AG10803 (cell line): ENCODE measurements at places on chromosomes 12 and 14.

GRCh38 chr14:43090380-43090779 lies 1416.7 kb downstream of the FSCB start:
- no peak for DNase-seq

DNA sequence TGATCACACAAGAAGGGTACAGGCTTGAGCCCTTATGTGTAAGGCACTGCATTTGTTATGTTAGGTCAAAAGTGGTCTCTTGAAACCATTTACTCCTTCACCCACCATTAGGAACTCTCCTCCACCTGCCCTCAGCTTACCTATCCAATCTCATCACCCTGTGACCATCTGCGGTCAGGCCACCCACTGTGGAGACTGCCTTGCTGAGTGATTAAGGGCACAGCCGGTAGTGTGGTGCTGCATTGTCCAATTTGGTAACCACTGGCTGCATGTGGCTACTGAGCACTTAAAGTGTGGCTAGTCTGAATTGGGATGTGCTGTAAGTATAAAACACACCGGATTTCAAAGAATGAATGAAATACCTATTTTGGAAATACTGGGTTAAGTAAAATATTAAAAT lies 177.1 kb upstream of the PARP11 start:
- DNase-seq = no peak

- no peak for DNase-seq
Observed at GRCh38 chr12:26345471-26346003, 150.2 kb downstream of the SSPN start.

DNA sequence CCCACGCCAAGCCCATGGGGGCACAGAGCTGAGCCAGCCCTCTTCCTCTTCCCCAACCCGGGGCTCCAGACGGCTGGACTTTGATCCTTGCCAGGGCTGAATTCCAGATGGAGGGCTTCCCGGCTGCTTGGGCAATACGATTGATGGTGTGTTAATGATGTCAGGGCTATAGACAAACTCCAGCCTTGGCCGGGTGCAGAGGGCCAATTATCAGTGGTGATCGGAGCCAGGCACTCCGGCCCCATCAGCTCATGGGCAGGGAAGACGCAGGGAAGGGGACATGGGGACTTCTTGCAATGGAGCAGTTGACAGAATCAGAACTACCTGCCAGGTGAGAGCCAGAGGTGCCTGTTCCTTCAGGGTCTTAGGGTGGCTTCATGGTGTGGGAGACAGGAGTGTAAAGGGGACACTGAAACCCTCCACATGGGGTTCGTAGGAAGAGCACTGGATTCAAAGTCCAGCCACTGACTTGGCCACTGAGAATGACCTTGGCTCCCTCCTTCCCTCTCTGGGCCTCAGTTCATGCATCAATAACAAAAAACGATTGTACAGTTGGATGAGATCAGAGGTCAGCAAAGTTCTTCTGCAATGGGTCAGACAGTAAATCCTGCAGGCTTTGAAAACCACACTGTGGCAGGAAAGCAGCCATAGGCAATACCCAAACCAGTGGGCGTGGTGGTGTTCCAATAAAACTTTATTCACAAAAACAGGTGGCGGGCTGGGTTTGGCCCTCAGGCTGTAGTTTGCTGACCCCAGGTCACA lies 333.7 kb downstream of the MED13L start:
- peak; percentile 26 for DNase-seq

DNA sequence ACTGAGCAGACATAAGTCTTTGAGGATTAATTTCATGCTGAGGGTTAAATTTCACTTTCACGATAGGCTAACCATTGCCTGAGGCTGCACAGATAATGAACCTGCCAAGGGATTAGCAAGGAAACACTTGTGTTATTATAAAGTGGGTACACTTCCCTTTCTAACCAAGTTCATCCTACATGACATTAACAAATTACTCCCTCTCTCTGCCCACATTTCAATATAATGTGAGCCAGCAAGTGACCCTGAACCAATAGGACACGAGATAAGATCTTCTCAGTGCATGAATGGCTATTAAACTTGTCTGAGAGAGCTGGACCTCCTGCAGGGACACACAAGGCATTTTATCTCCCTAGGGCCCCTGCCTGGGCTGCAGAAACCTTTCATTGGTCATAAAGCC lies 173.5 kb downstream of the PAX9 start:
- no peak for DNase-seq

GRCh38 chr14:68377459-68377858 lies 415.4 kb downstream of the ZFP36L1 start:
- peak; percentile 76 for DNase-seq

GRCh38 chr12:108432423-108433121 lies 82.5 kb upstream of the FICD start:
- no peak for DNase-seq

- DNase-seq = no peak
Observed at GRCh38 chr12:64600164-64600561, 10.1 kb upstream of the RASSF3 start.

- peak; percentile 76 for DNase-seq
Observed at GRCh38 chr12:75816897-75817296, 214.7 kb downstream of the PHLDA1 start.

DNA sequence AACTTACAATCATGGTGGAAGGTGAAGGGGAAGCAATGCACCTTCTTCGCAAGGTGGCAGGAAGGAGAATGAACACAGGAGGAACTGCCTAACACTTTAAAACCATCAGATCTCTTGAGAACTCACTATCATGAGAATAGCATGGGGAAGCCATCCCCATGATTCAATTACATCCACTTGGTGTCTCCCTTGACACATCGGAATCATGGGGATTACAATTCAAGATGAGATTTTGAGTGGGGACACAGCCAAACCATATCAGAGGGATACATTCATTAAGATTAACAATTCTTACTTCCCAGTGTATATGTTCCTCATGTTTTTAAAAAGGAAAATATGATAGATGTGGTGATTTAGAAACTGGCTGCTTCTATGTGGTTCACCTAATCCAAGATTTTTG lies 117.9 kb downstream of the PDE3A start:
- DNase-seq = peak; percentile 34

DNA sequence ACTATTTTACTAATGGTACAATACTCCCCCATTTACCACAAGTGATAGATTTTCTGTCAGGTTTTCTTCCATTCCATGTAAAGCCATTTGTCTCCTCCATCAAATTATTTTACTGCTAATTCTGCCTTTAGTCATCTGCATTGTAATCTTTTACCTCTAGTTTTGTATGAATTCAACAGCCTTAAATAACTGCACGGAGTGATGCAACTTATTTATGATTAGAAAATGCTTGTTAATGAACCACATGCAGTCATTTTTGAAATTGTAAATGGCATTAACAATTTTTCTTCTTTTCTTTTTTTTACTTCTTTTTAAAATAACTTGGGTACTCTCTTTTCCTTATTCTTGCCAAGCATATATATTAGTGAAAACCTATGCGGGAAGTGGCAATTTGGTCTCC lies 71.5 kb downstream of the RESF1 start:
- DNase-seq = no peak

DNA sequence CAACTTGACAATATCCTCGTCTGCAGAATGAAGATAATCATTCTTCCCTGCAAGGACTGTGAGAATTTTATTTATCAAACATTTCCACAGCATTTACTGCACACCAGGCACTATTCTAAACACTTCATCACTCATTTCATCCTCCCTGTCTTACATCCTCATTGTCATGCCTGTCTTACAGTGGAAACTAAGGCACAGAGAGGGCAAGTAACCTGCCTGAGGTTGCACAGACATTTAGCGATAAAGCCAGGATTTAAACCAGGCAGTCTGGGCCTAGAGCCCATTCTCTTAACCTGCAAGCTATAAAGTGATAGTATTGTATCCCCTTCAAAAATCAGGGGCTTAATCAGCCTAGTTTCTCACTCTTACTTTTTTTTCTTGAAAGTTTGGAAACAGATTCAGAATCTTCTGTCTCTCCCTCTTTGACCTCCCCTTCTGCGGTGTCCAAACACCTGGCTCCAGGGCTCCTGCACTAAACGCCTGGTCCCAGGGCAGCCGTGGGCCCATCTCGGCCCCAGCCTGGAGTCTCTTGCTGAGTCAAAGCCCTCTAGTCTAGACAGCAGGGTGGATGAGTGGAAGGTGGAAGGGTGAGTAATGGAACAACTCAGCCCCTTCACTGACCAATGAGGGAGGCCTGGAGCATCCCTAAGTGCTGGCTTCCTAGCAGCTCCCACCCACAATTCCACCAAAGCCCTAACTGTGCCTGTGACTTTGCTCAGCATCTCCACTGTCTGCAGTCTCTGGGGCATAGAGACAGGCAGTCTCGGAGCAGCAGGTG lies 12.5 kb downstream of the ISM2 start:
- DNase-seq = peak; percentile 47

DNA sequence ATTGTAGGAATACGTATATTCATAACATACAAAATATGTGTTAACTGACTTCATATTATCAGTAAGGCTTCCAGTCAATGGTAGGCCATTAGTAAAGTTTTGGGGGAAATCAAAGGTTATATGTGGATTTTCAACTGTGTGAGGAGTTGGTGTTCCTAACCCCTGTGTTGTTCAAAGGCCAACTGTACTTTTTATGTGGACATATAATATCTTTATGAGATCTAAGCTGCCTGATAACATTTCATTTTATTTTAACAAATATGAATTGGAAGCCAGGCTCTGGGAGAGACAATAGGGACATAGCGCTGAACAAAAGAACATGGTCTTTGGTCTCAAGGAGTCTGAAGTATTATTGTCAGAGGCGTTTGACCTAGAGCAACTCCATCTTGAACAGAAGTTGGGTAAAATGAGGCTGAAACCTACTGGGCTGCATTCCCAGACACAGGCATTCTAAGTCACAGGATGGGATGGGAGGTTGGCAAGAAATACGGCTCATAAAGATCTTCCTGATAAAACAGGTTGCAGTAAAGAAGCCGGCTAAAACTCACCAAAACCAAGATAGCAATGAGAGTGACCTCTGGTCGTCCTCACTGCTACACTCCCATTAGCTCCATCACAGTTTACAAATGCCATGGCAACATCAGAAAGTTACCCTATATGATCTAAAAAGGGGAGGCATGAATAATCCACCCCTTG lies 147.2 kb downstream of the KSR2 start:
- DNase-seq = no peak

GRCh38 chr14:91068642-91069041 lies 8.2 kb upstream of the RPS6KA5 start:
- DNase-seq = peak; percentile 20

- DNase-seq = no peak
Observed at GRCh38 chr14:25516838-25517237, 466.9 kb upstream of the STXBP6 start.

DNA sequence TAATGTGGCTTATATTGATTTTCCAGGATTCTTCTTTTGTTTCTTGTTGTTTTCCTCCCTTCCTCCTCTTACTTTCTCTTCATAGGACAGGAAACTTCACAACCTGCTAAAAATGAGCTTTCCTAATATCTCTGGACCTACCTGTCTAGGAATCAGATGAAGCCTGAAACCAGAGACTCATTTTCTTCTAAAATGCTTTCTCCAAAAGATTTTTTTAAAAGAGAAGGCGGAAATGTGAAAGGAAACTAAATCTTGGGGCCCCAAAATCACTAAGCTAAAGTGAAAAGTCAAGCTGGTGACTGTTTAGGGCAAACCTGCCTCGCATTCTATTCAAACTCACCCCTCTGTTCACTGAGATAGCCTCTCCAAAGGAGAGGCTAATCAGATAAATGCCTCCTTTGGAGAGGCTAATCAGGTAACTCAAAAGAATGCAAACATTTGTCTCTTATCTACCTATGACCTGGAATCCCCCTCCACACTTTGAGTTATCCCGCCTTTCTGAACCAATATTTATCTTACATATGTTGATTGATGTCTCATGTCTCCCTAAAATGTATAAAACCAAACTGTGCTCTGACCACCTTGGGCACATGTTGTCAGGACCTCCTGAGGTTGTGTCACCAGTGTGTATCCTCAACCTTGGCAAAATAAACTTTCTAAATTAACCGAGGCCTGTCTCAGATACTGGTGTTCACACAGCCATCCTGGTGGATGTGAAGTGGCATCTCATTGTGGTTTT lies 72.7 kb upstream of the HECTD1 start:
- DNase-seq = no peak

- peak; percentile 84 for DNase-seq
Observed at GRCh38 chr14:38209572-38210557, 2.2 kb downstream of the SSTR1 start.

DNA sequence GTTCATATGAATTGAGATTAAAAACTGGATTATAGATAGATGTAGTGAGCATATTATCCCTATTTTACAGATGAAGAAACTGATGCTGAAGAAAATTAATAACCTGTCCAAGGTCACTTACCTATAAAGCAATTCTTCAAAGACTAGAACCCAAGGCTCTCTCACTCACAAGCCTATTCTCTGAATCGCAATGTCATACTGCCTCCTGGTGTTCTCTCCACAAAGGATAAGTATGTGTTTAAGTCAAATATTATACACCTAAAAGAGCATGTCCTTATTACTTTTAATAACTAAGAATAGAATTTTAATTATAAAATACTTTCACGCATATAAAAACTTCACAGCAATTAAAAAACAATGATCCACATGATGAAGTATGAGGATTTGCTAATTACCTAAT lies 721.3 kb upstream of the USP15 start:
- DNase-seq = no peak
